ENCODE measurements at places on chromosomes 6 and 20.

DNA sequence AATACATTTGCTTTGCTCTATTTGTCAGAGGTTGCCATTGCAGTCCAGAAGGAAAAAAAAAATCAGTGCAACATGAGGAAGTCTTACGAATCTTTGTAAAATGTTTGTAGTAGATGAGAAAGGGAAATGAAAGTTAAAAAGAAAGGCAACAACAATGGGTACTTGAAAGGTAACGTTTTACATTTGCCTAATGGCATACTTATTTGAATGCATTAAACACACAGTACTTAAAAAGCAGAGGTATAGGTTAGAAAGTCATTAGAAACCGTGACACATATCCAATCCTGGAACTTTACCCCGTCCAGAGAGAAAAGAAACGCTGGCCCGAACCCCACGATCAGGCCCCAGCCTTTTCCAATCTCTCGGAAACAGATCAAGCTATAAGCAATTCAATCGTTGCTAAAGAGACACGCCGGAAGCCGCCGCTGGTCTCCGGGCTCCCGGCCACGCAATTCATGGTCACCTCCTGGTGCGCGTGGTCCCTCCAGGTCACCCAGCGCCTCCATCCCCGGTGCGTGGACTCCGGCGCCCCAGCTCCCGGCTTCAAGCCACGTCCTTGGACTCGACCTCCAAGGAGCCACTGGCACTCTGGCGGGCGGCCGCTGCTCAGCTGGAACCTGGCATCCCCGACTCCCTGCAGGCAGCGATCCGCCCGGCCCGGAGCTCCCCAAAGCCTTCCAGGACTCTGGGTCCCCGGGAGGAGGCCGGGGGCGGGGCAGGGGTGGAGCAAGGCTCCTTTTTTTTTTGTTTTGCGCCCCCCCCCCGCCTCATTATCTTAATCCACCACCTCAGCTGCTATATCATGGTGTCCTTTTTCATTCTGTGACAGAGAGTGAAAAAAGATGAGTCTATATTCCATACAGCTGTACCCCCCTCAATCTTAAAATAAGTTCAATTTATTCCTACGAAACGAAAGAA lies at the start of gene SLC18B1:
TSS of gene SLC18B1 (minus strand) at position 687 of the 918 bp plus-strand sequence. CDS start at position 506, 181 bp downstream.
- DNase-seq, result peak; percentile 51

DNA sequence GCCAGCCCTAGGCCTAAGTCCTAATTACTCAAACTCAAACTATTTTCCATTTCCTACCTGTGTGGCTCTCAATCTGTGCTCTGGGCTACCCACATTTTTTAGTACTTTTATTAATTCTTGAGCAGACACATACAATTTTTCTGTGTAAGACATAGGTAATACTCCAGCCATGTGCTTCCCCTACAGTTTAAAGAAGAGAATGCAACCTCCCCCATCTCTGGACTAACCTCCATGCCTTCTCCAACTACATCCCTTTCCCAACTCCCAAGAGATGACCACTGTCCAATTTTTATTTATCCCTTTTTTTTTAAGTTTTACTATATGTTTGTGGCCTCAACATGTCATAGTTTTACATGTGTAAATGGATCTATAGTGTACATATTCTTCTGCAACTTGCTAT lies 5.8 kb downstream of the HMGN4 start:
- DNase-seq, result no peak

DNA sequence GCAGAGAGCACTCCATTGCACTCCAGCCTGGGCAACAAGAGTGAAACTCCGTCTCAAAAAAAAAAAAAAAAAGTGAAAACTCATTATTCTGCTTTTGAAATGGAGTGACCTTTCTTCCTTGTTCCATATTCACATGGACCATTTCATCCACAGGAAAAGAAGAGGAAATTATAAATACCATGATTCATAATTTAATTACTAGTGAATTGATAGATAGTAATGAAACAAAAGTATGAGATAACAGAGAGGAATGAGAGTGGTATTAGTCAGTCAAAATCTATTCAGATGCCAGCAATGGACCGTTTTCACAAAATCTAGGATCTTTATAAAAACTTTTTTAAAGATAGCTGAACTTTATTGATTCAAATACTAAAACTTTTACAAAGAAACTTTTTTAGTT lies 443.1 kb upstream of the FLRT3 start:
- DNase-seq, result no peak

GRCh38 chr20:3165473-3166337 lies 6.0 kb upstream of the FASTKD5 start:
- no peak for DNase-seq

- DNase-seq, result no peak
These were observed 135.1 kb downstream of the TMEM242 start for GRCh38 chr6:157188213-157188612.

- DNase-seq, result no peak
These were observed 76.9 kb upstream of the RIPOR2 start for GRCh38 chr6:25012657-25013056.

DNA sequence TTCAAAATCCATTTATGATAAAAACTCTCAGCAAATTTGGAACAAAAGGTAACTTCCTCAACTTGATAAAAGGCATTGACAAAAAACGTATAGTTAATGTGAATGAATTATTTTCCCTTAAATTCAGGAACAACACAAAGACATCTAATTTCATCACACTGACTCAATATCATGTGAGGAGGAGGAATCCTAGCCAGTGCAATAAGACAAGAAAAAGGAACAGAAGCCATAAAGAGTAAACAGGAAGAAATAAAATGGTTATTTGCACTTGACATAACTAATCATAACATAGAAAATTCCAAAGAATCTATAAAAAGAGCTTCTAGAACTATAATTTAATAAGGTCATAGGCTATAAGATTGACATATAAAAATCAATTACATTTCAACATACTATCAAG lies 31.4 kb downstream of the CHD6 start:
- no peak for DNase-seq

DNA sequence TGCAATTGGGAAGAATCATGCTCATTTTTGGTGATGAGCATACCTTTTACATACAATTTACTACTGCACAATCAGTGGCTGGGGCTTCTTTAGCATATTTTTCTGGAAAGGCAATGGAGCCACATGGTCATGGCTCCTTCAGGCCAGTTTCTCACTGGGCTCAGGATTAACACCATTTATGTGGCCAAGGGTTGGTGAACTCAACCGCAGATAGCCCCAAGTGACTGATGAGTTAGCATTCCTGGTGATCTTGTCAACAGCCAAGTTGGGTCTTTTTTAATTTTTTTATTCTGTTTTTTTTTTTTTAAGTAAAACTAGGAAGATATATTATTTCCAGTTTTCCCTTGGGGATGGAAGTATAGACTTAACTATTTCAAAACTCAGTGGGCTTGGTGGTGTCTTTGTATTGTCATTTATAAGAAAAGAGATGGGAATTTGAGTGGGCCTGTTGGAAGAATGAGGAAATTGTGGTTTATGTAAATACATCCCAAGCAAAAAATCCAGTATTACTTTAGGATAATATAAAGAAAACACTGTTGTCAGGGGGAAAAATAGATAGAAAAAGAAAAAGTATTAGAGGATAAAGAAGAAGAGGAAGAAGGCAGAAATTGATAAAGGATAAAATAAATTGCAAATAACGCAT lies 397.4 kb downstream of the MAFB start:
- DNase-seq, result no peak

GRCh38 chr6:142612956-142613355 lies 311.1 kb downstream of the ADGRG6 start:
- no peak for DNase-seq

DNA sequence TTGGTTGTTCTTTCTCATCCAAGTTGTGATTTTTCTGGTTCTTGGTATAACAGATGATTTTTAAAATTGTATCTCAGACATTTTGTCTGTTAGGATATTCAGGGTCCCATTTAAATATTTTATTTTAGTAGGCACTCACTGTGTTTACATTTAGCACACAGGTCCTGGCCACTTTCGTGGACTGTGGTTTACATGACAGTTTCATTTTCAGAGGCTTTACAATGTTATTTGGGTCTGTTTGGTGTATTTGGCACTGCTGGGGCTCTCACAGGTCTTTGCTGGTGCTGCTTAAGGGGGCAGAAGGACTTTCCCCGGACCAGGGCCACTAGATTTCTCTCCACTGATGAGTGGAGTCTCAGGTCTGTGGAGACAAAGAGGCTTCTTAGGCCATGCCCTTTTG lies 75.5 kb upstream of the TGM3 start:
- DNase-seq, result no peak

GRCh38 chr6:122869437-122870024 lies 80.5 kb downstream of the SMPDL3A start:
- DNase-seq, result no peak

DNA sequence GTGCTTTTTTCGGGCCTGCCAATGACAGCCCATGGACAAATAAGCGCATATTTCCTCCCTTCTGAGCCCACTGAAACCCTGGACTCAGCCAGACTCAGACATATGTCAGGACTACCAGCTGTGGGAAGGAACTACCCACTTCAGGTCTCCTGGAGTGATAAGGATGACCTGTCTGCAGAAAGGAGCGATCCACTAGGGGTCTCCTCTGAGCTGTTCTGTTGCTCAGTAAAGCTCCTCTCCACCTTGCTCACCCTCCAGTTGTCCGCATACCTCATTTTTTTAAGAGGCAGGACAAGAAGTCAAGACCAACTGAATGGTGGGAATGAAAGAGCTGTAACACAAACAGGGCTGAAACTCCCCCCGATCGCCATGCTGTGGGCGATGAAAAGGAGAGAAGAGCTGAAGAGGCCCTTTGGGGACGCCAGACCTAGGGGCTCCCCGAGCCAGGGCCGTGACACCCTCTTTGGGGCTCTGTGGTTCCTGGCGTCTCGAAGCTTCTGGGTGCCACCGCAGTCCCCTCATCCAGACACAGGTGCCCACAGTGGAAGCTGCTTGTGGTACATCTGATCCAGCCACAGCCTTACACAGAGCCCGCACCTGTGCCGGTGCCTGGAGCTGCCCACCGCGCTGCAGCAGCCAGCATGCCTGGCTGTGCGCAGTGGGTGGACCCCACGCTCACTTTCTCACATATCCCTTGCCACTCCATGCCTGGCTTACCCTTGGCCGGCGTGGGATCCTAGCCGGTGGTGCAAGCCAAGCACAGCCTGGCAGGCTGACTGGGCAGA lies 68.8 kb downstream of the EYS start:
- DNase-seq, result no peak

DNA sequence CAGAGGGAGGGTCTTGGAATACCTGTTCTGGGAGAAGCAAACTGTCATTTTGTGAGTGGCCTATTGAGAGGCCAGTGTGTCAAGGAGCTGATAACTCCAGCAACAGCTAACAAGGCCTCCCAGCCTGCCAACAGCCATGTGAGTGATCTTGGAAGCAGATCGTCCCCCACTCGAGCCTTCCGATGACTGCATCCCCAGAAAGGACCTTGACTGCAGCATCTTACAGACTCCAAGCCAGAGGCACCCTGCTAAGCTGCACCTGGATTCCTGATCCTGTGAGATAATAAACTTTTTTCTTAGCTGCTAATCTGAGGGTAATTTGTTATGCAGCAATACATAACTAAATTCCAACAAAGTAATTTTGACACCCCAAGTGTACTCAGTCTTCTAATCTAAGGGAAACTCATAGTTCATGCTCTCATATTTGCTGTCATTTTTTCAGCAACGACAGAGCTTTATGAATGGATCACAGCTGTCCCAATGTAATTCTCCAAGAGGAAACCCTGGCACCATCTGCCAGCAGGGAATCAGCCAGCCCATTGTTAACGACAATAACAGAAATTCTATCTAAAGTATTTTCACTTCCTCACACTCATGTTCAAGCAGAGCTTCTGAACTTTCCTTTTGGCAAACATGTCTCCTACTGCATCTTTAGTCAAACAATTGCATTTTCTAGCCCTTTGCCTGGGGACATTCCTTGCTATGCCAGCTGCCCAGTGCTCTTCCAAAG lies 470.2 kb upstream of the BTBD3 start:
- DNase-seq, result no peak

- no peak for DNase-seq
These were observed 26.1 kb upstream of the TINAG start for GRCh38 chr6:54282186-54282585.

GRCh38 chr6:79628466-79629288 lies 2.5 kb upstream of the SH3BGRL2 start:
- DNase-seq, result no peak

DNA sequence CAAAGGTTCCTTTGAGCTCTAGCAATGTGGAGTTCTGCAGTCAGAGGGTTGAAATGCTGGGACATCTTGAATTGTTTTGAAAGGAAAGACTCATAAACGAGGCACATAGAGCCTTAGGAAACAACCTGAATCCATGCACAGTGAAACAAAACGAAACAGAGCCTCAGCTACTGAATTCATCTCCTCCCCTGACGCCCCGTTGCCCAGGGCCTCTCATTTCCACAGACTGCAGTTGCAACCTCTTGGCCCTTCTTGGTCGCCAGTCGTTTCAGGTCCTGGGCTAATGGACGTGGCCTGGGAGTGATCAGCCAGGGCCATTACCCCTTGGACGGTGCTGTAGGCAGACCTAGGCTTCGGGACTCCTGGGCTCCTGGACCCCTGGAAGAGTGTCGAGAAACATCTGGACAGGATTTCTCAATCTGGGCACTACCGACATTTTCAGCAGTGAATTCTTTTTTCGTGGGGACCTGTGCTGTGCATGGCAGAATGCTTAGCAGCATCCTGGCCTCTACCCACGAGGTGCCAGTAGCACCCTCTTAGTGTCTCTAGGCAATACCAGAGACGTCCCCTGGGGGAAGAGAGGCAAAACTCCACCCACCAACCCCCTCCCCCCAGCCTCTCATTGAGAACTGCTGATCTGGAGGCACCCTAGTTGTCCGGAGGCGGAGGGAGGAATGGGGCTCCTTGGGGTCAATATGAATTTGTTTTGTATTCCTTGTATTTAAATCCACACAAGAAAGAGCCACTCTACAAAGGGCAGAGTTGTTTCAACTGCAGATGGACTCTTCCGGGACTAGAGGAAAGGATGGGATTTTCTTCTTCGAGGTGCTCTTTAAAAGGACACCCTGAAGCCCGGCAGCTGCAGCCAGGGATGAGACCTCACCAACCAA lies 50.2 kb downstream of the TMEM242 start:
- peak; percentile 48 for DNase-seq

DNA sequence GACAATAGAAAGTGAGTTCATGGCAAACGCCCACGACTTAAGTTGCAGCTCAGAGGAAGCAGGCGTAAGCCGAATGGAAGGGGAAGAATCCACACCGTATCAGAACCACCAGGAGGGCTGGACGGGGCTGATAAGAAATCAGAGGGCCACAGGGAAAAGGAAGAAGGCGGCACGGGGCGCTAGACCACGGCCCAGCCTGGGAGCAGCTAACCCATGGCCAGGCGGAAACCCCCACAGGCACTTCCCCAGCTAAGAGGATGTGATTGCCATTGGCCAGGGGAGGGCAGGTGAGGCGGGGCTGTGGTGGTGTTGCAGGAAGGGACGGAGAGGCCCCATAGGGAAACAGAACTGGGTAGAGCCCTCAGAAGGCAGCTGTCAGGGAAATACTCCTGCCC lies 174.0 kb upstream of the AFDN start:
- no peak for DNase-seq

GRCh38 chr20:61749406-61750075 lies 316.1 kb downstream of the TAF4 start:
- DNase-seq, result no peak

All from stimulated activated naive CD4-positive, alpha-beta T cell (primary cell).